ENCODE measurements at places on chromosomes 7 and 10. TPM values are rescaled to one million over a fixed set of nuclear protein-coding genes. Genes with fewer than 3 reads are reported as not detected.

HABP2 gene
- not detected for total RNA-seq

DNA sequence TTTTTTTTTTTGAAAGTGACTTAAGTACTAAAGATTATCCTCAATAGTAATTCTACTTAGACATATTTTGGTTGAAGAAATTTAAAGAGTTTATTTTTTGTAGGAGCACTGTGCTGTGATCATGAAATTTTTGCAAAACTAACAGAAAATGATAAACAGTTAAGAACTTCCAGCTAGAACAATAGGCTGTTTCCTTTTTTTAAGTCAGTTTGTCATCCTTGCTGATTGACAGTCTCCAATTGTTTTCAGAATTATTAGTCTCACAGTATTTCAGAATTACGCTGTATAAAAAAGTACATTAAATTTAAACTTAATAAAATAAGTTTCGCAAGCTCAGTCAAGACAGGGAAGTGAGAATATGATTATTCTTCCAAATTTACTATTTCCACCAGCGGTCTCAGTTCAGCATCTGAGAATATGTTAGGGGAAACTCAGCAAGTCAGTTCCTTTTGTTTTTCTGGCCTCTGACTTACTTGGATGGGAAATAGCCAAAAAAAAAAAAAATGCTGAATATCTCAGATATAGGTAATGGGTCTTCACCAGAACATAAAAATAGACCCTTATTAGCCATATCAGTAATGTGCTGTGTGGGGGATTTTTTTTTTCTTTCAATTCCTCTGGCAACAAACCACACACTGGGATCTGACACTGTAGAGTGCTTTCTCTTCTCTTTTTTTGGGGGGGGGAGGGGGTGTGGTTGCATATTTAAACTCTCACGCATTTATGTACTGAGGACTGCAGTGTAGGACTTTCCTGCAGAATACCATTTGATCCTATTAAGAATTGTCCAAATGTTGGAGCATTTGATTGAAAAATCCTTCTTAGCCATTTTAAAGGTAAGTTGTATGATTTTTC, at the start of gene CD36:
CD36 (plus strand) TSS at position 732 of the 855 bp plus-strand sequence. CDS start 8,099 bp downstream, outside the sequence.
- no peak within 1 kb of the TSS for H3K4me3 ChIP-seq
- H3K4me1 ChIP-seq: no peaks in the 10 kb centered on the region
- DNase-seq: no peak
- H3K36me3 ChIP-seq: no peaks in the 10 kb centered on the region

- no peak for DNase-seq
- H3K36me3 ChIP-seq: no peaks in the 10 kb centered on the region
- H3K4me1 ChIP-seq: peaks cover 19% of the 10 kb centered on the region
- no peak overlapping the region for H3K4me3 ChIP-seq
- no peak overlapping the region for H3K27ac ChIP-seq
- H3K27me3 ChIP-seq: no peaks in the 10 kb centered on the region
These were observed 547.4 kb downstream of the PHTF2 start for GRCh38 chr7:78345979-78346378.

DNA sequence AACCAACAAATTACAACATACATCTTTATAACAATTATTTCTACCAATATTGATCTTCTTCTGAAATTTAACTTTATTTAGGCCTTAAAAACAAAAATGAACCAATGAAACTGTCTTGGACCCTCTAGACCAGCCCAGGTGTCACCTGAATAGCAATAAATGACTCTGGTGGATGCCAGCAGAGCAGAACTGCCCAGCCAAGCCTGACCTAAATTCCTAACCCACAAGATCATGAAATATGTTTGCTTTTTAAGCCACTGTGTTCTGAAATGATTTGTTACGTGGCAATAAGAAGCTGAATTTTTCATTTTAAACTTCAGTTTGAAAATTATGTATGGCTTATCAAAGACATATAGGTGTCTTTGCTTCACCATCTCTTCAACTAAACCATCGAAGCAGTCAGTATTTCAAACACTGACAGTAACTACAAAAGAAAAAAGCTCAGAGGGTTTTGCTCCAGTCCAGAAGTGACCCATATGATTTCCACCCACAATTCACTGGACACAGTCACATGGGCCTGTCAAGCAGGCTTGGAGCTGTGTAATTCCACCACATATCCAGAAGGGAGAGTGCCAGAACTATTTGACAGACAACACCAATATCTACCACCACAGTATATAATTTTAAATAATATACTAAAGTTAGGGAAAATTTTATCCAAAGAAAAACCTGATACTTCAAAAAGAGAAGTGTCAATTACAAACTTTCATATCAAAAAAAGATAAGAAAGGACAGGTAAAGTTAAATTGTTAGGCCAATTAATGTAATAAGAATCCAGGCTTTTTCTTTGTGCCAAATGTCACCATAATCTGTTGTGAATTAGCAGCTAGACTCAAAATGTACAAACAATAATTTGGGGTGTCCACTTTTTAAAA, 94.5 kb downstream of the KMT2C start:
- H3K27ac ChIP-seq: no peak overlapping the region
- H3K27me3 ChIP-seq: no peaks in the 10 kb centered on the region
- DNase-seq: peak; percentile 34
- H3K4me1 ChIP-seq: no peaks in the 10 kb centered on the region
- H3K4me3 ChIP-seq: no peak overlapping the region

- no peak for DNase-seq
- H3K4me1 ChIP-seq: peaks cover 18% of the 10 kb centered on the region
- no peaks in the 10 kb centered on the region for H3K27me3 ChIP-seq
- no peak overlapping the region for H3K27ac ChIP-seq
- no peak overlapping the region for H3K4me3 ChIP-seq
These were observed 86.8 kb upstream of the SMNDC1 start for GRCh38 chr10:110391541-110391940.

Data from neural progenitor cell (in vitro differentiated cells).